ENCODE measurements at places on chromosomes 2 and 18. TPM values are rescaled to one million over a fixed set of nuclear protein-coding genes. Genes with fewer than 3 reads are reported as not detected.

- no peak for ATAC-seq
These were observed 13.0 kb downstream of the AQP12A start for GRCh38 chr2:240704651-240705050.

DNA sequence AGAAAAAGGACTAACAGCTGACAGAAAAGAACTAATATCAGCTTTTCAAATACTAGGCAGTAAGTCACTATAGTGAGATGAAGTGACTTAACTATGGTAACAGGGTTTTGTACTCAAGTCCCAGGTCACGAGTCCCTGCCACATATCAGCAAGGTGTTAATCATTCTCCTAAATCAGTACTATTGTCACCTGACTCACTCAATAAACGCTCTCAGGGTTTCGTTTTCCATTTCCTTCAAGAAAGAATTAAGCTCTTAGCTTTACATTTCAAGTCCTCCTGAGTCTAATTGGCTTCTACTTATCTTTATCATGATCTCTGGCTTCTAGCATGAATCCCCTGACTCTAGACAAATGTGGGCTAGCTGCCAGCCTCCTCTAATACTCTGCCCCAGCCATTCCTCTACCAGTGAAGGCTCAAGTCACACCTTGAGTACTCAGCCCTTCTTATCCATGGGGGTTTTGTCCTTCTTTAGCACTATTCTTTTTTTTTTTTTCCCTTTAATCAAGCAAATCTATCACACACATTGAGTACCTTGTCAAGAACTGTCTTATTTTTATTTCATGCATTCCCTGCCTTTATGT is 20.0 kb downstream of the BUB1 start:
- ATAC-seq, result no peak

DNA sequence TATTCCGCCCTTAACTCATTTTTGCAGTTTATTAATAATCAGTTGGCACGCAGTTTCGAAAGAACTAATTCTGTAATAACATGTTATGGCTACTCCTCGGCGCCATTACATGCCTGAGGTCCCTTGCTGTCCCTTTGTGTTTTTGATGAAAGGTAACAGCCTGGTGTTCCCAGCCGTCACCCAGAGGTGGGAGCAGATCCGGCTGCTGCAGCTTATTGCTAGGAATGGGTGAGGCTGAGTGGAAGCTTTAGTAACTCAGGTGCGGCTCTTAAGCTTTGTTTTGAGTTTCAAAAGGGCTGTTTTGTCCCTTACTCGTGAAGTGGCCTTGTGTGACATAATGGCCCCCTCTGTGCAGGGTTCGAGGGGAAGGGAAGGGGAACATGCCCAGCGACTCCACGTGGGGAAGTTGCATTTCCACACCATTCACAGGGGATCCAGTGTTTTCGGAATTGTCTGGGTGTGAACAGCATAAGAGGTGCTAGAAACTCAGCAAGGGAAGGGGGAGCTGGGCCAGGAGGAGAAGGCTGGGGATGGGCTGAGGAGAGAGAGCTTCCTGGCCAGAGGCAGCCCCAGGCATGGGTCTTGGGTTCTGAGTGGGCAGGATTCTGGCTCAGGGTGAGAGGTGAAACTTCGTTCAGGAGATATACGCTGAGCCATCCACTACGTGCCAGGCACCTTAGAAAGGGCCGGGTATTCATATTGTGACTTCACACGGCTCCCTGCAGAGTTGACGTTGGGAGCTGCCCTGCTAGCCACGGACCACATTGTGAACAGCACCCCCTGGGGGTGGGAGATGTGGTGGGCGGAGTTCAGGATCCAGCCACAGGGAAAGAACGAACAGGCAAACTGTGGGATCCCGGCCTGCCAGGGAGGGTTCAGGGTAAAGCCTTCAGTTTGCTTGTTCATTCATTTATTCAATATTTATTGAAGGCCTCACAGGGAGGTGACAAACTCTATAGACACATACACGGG is 84.4 kb downstream of the TGOLN2 start:
- ATAC-seq, result no peak

- ATAC-seq, result no peak
These were observed 52.0 kb upstream of the CHAC2 start for GRCh38 chr2:53715568-53715967.

The B3GNT7 gene
- 5.5 TPM for total RNA-seq

- peak; percentile 96 for ATAC-seq
These were observed 1.4 kb upstream of the SETBP1 start for GRCh38 chr18:44679056-44679913.

The SH3RF3 gene
- total RNA-seq, result 0.68 TPM

The HYCC2 gene
- 16.7 TPM for total RNA-seq

DNA sequence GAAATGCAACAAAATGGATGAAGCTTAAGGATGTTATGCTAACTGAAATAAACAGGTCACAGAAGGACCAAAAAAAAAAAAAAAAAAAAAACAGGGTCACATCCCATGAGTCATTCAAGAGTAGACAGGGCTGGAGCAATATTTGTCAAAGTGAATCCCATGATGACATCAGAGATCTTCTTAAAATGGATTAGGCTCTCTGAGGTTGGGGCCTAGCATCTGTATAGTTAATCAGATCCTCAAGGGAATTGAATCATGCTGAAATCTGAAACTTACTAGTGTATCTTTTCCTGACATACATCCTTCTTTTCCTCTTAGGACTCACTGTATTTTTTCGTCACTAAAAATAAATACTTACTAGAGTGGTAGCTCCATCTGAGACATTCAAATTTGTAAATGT is 380.6 kb upstream of the NXPH2 start:
- no peak for ATAC-seq

The METAP1D gene
- 3.5 TPM for total RNA-seq

DNA sequence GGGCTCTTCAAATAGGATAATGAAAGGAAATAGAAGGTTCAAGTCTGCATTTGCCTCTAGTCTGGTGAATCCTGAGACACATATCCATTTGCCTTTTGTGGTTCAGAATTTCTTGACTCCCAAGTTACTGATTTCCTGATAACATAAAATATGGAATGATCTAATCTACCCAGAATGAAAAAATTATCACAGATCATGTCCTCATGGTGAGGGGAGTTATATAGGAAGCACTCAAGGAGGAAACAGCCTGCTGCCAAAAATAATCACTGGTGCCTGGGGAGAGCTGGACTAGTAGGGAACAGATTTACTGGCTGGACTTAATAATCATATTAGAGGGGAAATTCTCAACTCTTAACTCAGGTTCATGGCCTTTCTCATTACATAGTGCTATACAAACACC is 95.5 kb upstream of the STK17B start:
- ATAC-seq, result no peak

DNA sequence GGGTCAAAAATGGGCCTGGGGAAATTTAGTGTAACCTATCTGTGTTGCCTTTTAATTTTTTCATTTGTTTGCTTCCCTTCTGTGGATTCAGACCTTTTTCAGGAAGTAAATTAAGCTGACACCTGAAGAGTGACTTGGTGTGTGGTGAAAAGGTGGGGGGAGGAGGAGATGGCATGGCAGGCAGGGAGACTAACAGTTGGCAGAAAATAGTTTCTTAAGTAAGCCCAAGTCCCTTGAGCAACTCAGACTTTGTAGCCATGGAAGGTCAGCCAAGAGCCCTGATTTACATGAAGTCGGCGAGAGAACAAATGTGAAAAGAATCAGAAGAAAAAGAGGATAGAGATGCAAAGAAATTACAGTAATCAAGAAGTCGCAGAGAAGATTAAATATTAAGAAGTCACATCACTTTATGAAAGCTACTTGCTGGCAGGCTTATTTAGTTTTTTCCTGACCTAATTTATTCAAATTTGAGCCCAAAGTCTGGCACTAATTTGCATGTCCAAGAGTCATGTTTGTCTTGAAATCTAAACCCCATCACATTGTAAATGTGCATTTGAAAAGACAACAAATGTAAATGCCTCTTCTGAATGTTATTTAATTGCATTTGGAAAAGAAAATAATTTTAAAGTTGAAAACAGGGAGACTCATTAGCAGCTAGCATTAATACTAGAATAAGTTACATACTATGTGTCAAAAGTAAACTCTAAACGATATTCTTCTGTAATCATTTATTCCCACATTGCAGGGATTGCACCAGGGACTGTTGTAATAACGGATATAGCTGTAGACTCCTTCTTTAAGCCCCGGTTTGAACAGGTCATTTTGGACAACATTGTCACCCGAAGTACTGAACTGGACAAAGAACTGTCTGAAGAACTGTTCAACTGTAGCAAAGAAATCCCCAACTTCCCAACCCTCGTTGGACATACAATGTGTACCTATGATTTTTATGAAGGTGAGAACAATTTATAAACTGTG is 19.3 kb downstream of the UPP2 start:
- no peak for ATAC-seq

DNA sequence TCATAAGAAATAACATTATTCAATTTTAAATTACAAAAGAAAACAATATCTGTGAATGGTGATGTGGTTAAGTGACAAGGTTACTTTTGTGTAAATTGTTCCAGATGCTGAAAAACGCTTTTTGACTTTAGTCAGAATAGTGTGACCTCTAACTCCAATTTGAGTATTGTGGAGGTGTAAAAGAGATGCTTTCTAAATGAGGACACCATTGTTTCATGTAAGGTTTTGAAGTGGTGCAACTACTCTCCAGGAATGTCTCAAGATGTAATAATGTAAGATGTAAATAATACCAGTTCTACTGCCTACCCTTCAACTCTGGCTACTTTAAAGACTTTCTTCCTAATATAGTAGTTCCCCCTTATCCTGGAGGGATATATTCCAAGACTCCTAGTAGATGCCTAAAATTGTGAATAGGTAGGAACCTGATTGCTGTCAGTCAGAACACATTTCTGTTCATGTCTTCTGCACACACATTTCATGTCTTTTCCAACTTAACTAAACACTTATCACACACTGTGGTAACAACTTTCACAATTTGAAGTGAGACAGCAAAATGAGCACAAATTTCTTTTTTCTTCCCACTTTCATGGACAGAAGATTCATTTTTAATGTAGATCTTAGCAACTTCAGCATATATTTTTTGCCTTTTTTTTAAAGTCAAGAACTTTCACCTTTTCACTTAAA is 39.1 kb upstream of the PPP1R1C start:
- ATAC-seq, result no peak

The SERPINB13 gene
- total RNA-seq, result 281 TPM

The IDH1 gene
- 179 TPM for total RNA-seq

The CDH7 gene
- total RNA-seq, result not detected

GRCh38 chr2:144015036-144015435 is 504.9 kb downstream of the ZEB2 start:
- no peak for ATAC-seq

- ATAC-seq, result peak; percentile 63
These were observed 112.2 kb downstream of the ZFP36L2 start for GRCh38 chr2:43114210-43114609.

DNA sequence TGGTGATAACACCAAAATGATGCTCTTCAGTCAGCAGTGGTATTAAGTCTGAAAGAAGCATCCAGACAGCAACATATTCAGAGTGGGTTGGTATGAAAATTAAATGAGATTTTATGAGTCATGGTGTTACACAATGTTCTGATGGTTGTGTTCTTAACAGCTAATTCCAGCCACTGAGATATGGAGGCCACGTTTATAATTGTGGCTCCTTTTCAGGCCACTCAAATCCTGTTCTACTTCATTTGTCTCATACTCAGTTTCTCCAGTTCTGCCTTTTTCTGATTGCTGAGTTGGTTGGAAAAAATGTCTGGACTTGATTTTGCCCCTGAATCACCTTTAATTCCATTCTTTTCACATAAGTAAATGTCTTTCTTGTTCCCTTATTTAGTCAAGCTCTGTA is 162.7 kb upstream of the COL3A1 start:
- ATAC-seq, result peak; percentile 59

DNA sequence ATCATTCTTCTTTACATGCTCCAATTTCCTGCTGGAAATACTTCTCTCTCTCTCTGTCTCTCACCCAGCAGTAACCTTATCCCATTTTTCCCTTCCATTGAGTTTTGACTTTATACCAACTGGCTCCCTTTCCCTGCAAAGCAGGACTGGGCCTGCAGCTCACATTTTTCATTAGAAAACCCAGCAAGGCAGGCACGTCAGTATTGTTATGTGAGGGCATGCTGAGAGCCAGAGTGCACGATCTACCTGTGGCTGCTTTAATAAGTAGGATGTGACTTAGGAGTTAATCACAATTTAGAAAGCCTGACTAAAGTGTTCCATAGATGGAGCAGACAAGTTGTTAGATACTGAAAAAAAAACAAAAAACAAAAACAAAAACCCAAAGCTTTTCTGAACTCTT is 5.2 kb upstream of the NDUFV2 start:
- no peak for ATAC-seq

DNA sequence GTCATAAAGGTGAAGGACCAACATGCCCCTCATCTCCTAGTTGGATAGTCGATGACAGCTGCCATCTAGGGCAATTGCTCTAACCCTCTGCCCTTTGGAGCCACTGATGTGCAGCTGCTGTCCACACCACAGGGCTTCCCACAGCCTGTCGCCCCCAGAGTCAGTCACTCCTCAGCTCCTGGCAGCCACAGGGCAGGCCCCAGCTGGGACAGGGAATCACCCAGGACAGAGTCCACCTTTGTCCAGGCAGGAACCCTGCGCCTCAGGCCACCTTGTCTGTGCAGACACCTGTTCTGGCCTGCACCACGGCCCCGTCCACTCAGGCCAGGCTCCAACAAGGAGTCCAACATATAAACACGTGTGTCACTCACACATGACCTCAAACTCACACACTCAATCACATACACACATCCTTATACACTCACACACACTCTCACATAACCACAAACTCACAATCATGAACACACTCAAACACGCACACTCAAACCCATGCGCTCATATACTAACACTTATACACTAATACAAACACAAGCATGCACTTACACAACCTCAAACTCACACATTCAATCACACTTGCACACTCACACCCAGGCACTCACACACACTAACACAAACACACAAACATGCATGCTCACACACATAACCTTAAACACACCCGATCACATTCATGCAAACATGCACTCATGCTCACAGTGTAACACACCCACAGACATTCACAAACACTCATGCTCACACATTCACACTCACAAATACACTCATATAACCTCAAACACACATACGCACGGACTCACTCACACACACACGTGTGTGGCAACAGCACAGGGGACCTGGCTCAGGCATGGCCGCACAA is 29.7 kb downstream of the HDAC4 start:
- no peak for ATAC-seq

The ZNF804A gene
- total RNA-seq, result not detected

The TNFRSF11A gene
- 5.7 TPM for total RNA-seq

GRCh38 chr2:159226059-159226461 is 60.4 kb downstream of the WDSUB1 start:
- peak; percentile 91 for ATAC-seq

DNA sequence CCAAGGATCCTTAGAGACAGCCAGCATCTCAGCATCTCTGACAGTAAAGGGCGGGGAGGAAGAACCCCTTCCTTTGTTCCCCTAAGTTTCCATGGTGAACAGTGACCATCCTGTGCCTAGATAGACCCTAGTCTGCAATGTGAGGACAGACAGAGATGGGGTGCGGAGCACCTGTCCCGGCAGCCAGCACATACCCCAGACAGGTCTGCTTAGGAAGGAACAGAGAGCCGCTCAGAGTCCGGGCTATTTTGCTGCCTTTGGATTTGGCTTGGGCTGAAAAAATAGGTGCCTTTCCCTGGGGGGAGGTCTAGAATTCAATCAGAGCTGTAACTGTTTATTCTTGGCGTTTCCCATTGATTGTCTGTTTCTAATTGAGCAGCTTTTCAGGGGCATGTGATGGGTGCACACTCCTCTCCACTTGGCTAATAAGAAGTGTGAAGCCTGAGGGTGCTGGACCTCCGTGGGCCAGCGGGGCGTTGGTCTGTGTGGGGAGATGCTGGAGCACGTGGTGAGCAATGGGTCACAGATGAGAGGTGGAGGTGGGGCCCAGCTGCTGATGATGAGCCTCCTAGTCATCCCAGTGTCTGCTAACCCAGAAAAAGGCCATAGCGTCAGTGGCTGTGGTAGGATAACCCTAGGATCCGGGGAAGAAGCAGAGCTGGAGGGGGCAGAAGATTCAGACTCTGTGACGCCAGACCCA is 236.8 kb downstream of the SEPTIN10 start:
- ATAC-seq, result no peak

All from esophagus mucosa (tissue), 1 donor.